ENCODE measurements at places on chromosomes 6 and 20. TPM values are rescaled to one million over a fixed set of nuclear protein-coding genes. Genes with fewer than 3 reads are reported as not detected.

Gene FNDC11
- 0.75 TPM for total RNA-seq

GRCh38 chr6:79570129-79571029, 33.1 kb upstream of the LCA5 start:
- peak; percentile 77 for DNase-seq

DNA sequence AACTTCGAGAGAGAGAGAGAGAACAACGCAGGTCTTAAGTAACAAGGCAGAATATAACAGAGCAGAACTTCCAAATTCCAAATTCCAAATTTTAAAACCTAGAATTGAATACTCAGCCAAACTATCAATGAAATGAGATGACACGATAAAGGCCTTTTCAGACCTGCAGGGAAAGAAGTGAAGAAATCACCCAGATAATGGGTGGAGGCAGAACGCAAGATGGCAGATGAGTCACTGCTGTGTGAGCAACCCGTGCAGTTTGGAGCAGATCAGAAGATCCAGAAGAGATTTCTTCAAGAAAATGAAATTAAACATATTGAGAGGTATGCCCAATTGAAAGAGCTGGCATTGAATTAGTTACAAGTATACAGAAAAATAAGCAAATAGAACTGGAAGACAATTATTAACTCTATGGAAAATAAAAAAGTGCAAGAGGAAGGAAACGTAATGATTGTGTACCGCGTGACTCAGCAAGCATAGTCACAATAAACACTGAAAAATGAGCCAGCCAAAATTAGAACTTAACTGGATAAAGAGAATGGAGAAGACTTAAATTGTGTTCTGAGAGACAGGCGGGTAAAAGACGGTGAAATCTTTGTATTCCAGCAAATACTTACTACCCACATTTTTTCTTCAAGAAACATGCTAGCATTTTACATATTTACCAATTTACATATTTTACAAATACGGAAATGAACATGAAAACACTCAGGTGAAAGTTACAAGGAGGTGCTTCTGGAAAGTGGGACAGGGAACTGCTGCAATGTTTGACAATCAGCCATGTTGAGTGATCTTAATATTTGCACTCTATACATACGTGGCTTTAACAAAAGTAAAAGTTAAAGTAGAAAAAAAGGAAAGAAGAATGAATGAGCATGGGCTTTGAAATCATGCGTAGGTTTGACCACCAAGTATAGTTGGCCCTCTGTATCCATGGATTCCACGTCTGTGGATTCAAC, 87.9 kb upstream of the CDYL start:
- peak; percentile 52 for DNase-seq

GRCh38 chr6:134502614-134503549, 185.0 kb upstream of the SGK1 start:
- DNase-seq: no peak

- DNase-seq: no peak
These were observed 7.9 kb upstream of the COL12A1 start for GRCh38 chr6:75213732-75214131.

DNA sequence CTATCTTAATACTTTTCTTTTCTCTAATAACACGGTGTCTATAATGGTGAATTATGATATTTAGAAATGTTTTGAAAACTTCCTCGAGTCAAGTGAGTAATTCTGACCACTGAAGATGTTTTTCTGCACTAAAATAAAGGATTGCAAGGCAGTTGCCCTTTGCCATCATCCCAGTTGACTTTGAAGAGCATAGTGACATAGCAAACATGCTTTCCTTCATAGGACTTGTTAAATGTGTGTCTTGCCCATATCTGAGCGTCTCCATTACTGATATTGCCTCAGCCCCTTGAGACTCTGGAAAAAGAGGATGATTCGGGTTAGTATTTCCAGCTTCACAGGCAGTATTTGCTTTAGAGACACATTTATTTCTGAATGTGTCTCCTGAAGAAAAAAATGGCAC, 125.2 kb upstream of the MCHR2 start:
- DNase-seq: peak; percentile 25

GRCh38 chr6:41377071-41377470, 41.7 kb downstream of the NCR2 start:
- DNase-seq: no peak

DNA sequence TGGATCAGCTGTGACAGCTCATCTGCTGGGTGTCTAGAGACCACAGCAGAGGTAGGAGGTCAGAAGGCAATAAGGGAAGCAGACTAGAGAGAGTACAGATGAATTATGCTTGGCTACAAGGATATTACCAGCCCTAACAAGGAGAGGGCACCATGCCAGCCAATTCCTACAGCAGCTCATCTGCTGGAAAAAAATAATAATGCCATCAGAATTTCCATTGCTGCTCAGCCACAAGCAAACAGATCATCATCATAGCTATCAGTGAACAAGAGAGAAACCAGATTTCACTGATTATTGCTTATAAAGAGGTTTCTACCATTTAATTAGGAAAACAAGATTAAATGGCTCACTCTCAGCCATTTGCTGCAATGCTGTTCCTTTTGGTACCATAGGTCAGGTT, 66.5 kb downstream of the PSMG4 start:
- peak; percentile 63 for DNase-seq

Gene FAM83B
- total RNA-seq: not detected

Gene CDC5L
- 23.6 TPM for total RNA-seq

Gene RAB23
- 56.1 TPM for total RNA-seq

DNA sequence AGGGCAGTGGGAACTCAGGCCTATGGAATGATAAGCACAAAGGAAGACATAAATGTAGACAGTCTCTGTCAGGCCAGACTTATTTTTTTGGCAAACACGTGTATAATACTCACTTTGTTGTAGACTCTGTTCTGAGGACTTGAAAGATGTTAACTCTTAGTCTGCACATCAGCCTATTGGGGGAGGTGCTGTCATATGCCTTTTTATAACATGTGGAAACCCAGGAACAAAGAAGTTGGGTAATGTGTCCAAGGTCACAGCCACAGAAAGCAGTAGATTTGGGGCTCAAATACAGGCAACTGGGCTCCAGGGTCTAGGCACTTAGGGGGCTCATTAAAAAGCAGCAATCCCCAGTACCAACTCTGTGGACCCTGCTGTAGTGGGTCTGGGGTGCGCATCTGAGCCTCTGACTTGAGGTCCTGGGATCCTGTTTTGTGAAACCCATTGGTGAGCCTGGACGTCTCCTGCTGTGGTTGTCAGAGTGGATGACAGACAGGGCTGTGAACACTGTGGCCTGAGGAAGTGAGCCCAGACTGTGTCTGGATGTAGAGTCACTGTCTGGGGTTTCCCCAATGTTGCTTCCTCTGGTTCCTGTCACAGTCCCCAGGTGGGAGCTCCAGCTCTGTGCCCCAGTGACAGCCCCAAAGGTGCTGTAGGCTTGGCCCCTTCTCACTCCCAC, 50.0 kb downstream of the CDH26 start:
- DNase-seq: no peak

GRCh38 chr6:130547723-130548122, 181.9 kb downstream of the TMEM200A start:
- DNase-seq: peak; percentile 65

- DNase-seq: no peak
These were observed 63.0 kb upstream of the NCOA3 start for GRCh38 chr20:47438464-47439381.

GRCh38 chr20:48468571-48468970, 359.2 kb downstream of the PREX1 start:
- no peak for DNase-seq

Gene LY6G5C
- 2.7 TPM for total RNA-seq

DNA sequence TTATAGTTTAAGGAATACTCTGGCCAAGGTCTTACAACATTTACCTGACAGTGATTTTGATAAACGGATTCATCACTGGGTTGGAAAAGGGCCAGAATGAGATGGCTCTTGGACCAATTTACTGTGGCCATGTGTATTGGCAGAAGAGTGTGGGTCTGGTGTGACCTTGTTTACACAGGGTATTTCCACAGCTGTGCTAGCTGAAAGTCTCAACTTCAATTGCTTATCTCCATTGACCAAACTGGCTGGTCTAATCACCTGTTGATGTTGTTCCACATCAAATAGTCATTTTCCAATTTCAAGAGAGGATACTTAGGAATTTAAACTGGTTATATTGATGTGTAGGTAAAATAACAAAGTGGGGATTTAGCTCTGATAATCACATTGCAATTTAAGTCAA, 501.6 kb upstream of the MAP3K7 start:
- no peak for DNase-seq

Gene CALHM4
- not detected for total RNA-seq

Gene CD93
- total RNA-seq: not detected

DNA sequence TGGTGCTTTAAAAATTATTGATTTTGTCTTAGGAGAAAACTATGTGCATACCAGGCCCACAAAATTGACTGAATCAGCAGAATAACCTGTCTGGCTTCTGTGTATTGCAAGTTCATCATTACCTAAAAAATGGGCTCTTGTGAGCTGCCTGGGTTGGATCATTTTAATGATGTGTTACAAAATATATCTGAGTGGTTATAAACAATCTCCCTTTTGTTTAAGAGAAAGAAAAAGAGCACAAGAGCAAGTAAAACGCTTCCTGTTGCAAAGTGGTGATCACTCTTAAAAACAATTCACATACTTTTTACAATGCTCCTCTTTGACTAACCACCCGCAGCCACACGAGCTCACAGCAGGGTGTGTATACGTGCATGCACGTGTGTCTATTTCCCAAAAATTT, 335.1 kb downstream of the HDGFL1 start:
- DNase-seq: no peak

Data from myocyte (in vitro differentiated cells).